Activated CD4-positive, CD25-positive, alpha-beta regulatory T cell treated with anti-CD3 and anti-CD28 coated beads, Interleukin-2, amount 50 U/mL, for 24 hours (primary cell): ENCODE measurements at places on chromosomes 11 and 22.

DNA sequence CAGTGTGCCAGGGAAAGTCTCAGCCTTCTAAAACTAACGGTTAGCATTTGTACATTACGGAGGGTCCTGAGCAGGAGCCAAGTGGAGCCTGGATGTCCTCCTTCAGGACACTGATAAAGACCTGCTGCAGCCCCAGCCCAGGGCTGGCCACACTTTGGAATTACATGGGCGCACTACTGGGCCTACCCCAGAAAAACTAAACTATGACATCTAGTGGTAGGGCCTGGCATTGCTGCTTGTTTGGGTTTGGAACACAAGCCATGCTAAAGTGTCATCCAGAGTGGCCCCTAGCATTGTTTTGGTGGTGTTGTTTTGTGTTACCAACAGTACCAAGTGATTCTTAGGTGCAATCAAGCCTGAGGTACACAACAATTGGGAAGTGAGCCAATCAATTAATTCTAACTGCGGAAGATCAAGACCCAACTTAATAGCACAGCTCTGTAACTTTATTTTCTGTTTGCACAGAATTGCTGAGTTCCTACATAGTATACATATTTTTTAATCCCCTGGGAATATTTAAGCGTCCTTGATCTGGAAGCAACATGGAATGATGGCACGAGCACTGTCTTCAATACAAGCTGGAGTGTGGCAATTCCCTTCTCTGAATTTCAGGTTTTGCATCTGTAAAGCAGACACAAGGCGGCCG lies 340.7 kb downstream of the LARGE1 start:
- no peak for ATAC-seq

DNA sequence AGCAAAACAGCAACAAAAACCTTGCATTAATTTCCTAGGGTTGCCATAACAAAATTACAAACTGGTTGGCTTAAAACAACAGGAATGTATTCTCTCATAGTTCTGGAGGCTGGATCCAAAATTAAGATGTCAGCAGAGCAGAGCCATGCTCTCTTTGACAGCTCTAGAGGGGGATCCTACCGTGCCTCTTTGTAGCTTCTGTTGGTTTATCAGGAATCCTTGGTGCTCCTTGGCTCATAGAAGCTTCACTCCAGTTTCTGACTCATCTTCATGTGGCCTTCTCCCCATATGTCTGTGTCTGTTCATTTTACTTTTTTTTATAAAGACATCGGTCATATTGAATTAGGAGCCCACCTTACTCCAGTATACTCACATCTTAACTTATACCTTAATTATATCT lies 90.5 kb upstream of the POU2AF2 start:
- no peak for ATAC-seq

DNA sequence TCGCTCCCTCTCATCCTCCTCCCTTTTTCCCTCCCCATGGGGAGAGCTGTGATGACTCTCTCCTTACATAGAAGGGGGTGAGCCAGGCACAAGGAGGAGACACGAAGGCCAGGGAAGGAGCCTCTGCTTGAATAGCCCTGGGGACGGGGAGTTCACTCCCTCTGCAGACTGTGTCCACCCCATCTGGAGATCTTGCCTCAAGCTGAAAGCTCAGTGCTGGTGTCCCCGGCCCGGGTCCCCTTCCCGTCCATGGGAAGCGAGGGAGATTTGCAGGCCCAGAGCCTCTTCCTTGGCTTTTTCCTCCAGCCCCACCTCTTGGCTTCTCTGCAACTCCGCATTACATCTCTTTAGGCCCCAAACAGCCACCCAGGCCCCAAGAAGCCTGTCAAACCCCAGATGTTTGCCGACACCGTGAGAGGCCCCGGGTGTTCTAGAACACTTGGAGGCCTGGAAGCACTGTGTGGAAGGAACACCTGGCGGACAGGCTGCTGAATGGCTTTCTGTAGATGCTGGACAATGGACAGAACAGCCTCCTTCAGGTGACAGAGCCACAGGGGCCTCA lies 32.3 kb downstream of the LINC01488 start:
- ATAC-seq: no peak

DNA sequence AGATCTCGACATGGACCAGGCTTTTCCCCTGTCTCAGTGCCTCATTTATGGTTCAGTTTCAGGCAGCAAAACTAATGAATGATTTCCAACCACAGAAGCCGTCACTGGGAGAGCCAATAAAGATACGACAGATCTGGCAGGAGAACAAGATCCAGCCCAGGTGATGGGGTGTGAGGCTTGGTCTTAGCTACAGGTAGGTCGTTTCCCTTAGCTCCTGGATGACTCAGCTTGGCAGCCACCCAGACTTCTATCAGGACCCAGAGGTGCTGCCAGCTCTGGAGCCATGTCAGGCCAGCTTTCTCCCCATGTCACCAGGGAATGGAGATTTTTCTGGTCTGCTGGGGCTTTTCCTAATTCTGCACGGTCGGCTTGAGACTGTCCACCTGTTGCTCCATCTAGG lies 36.3 kb upstream of the APOBEC3A start:
- no peak for ATAC-seq

DNA sequence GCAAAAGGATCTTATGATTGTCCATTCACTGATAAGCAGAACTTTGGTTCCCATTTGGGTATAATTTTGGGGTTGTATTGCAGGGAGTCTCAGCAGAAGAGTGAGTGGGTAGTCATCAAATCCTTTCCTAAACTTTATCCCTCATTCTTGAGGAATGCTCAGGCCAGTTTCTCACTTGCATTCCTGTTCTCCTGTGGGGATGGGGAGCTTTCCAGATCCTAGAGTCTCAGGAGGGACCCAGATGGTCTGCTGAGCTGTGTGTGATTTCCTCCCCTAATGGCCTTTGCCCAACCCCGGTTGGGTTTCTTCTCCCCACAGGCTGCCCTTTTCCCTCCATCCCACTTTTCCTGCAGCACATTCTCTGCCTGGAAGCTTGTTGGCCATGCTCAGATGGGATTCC lies 79.9 kb downstream of the MIAT start:
- no peak for ATAC-seq

DNA sequence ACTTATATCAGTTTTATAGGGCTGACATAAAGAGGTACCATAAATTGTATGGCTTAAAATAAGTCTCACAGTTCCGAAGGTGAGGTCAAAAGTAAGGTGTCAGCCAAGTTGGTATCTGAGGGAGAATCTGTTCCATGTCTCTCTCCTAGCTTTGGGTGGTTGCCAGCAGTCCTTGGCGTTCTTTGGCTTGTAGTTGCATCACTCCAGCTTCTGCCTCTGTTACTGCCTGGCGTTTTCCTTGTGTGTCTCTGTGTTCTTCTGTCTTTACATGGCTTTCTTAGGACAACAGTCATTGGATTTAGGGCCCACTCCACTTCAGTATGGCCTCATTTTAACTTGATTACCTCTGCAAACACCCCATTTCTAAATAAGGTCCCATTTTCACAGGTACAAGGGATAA lies 16.7 kb downstream of the MMP7 start:
- ATAC-seq: no peak

- ATAC-seq: no peak
Measured at GRCh38 chr11:63445118-63445517, 45.8 kb downstream of the PLAAT5 start.

DNA sequence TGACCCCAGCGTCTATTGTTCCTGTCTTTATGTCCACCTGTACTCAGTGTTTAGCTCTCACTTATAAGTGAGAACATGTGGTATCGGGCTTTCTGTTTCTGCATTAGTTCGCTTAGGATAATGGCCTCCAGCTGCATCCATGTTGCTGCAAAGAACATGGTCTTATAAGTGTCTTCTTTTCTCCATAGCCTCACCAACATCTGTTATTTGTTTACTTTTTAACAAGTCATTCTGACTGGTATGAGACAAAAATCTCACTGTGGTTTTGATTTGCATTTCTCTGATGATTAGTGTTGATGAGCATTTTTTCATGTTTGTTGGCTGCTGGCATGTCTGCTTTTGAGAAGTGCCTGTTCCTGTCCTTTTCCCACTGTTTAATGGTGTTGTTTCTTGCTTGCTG lies 21.7 kb upstream of the SLN start:
- no peak for ATAC-seq

GRCh38 chr11:76656571-76657081 lies 13.9 kb downstream of the LRRC32 start:
- ATAC-seq: no peak
